T-helper 17 cell (primary cell): ENCODE measurements at places on chromosomes 4 and X. TPM values are rescaled to one million over a fixed set of nuclear protein-coding genes. Genes with fewer than 3 reads are reported as not detected.

- DNase-seq, result no peak
- no peaks in the 10 kb centered on the region for H3K4me1 ChIP-seq
- no peak overlapping the region for H3K27ac ChIP-seq
- no peaks in the 10 kb centered on the region for H3K36me3 ChIP-seq
- no peak overlapping the region for H3K4me3 ChIP-seq
Measured at GRCh38 chr4:180947425-180947824, 1295.8 kb upstream of the TENM3 start.

DNA sequence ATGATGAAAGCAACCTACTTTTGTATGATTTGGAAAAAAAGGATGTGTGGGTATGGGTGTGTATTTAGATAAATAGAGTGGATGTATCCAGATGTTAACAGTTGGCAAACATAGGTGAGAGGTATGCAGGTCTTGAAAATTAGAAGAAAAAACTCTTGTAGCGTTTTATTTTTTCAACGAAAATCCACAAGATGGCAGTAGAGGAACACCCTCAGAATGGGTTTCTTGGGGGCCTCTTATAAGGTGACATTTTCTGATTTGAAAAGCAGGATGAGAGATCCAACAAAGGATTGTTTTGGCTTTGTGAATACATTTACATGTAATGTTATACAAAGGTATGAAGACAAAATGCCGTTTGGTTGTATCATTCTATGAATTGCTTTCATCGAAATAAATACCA lies 68.3 kb downstream of the FMR1NB start:
- H3K36me3 ChIP-seq, result no peaks in the 10 kb centered on the region
- H3K4me3 ChIP-seq, result no peak overlapping the region
- no peaks in the 10 kb centered on the region for H3K4me1 ChIP-seq
- no peaks in the 10 kb centered on the region for H3K27me3 ChIP-seq

GRCh38 chr4:3262208-3263052 lies 13.5 kb downstream of the MSANTD1 start:
- no peaks in the 10 kb centered on the region for H3K36me3 ChIP-seq
- H3K4me1 ChIP-seq, result peaks cover 2% of the 10 kb centered on the region
- no peak overlapping the region for H3K27ac ChIP-seq

The HS3ST1 gene
- not detected for total RNA-seq

DNA sequence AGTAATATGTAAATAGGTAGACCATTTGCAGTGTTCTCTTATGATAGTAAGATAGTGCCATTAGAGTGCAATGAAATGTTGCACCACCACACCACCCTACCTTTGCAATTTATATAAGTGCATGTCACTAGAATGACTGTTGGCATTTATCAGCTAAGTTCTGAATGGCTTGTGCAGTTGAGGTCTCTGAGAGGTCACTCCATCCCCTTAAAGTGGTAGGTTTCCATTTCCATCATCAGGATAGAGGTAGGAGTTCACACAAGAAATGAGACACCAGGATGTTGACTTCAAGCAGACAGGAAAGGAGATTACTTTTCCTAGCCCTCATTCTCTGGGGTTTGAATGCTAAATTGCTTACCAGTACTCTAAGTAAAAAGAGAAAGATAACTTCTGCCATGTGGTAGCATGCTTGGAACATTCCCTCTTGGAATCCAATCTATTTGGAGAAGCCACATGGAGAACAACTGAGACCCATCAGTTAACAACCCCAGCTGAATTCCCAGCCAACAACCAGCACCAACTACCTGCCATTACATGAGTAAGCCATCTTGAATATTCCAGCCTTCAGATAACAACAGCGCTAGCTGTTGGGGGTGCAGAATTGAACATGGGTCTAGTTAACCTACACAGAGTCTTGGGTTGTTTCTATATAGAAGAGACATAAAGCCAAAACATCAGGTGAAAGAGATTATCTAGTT lies 6.7 kb upstream of the LRBA start:
- H3K27ac ChIP-seq, result no peak overlapping the region
- no peaks in the 10 kb centered on the region for H3K4me1 ChIP-seq
- peaks cover 4% of the 10 kb centered on the region for H3K27me3 ChIP-seq
- no peaks in the 10 kb centered on the region for H3K36me3 ChIP-seq

DNA sequence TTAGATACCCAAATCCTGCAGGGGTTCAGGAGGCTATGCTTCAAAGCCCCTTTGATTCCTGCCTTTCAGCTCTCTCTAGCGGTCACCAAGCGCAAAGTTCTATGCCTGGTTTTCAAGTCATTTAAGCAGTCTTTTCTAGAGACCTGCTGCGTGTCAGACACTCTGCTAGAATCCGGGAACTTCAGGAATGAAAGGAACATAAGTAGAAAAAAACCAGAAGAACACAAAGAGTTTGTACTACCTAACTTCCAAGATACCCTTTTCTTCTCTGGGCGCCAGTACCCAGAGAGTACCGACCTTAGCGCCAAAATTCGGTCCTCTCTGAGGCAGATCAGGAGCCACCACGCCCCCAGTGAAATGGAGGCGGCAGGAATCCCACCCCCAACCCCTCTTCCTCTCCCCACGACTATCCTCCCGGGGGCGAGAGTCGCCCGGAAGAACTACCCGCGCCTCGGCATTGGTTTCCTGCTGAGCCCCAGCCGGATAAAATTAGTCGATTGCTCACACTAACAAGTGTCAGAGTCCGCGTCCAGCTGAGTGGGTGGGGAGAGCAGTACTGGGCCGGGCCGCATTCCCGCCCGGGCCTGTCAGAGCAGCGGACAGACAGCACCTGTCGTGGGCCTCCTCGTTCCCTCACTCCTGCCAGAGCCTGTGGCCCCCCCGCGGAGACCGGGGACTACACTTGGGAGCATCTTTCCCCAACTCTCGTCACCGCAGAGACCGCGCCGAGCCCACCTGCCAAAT lies 78.8 kb downstream of the RLIM start:
- H3K36me3 ChIP-seq, result no peaks in the 10 kb centered on the region
- peak overlapping the region; percentile 87 for H3K4me3 ChIP-seq
- H3K27ac ChIP-seq, result peak overlapping the region; percentile 41
- peaks cover 10% of the 10 kb centered on the region for H3K4me1 ChIP-seq
- peak; percentile 10 for DNase-seq
- H3K27me3 ChIP-seq, result no peaks in the 10 kb centered on the region

DNA sequence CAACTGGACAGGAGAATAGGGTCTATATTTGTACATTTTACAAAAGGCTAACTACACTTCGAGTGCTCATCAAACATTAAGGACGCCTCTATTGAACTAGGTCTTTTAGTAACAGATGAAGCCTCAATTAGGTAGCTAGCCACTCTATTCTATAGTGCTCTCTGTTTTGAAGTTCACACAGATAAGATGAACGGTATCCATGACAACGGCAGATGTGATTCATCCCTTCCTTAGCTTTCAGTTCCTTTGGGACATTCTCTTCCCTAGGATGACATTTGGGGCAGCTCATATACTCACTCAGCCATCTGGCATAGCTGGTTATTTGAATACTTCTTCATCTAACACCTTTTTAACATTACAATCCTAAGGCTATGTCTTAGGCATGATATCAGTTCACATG lies 62.4 kb upstream of the WDFY3 start:
- H3K4me1 ChIP-seq, result no peaks in the 10 kb centered on the region
- H3K27ac ChIP-seq, result no peak overlapping the region
- peaks cover 2% of the 10 kb centered on the region for H3K36me3 ChIP-seq
- DNase-seq, result no peak
- no peak overlapping the region for H3K4me3 ChIP-seq
- H3K27me3 ChIP-seq, result no peaks in the 10 kb centered on the region

DNA sequence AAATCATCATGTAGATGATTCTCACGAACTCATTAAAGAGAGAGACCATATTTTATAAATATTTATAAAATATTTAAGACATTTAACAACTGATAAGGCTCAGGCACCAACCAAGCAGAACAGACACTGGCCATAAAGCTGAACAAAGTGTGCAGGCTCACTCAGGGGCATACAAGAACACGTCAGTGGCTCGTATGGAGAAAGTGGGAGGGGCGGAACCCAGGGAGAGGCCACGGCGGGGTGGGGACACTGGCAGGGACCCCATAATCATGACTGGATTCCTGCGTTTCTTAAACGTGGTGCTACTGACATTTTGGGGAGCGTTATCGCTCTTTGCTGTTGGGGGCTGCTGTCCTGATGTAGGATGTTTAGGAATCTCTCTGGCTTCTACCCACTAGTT lies 31.3 kb upstream of the FAT1 start:
- H3K27me3 ChIP-seq, result no peaks in the 10 kb centered on the region
- H3K36me3 ChIP-seq, result no peaks in the 10 kb centered on the region
- DNase-seq, result no peak
- no peaks in the 10 kb centered on the region for H3K4me1 ChIP-seq
